CD4-positive, alpha-beta T cell (primary cell): ENCODE measurements at places on chromosomes 1 and 21.

GRCh38 chr1:172135076-172135672 lies 285.3 kb upstream of the C1orf105 start:
- H3K4me3 ChIP-seq = no peak overlapping the region
- peak; percentile 65 for DNase-seq
- no peak overlapping the region for H3K27ac ChIP-seq
- no peaks in the 10 kb centered on the region for H3K36me3 ChIP-seq
- no peaks in the 10 kb centered on the region for H3K4me1 ChIP-seq

- H3K27me3 ChIP-seq = no peaks in the 10 kb centered on the region
- no peaks in the 10 kb centered on the region for H3K4me1 ChIP-seq
- DNase-seq = no peak
- no peak overlapping the region for H3K4me3 ChIP-seq
- H3K36me3 ChIP-seq = peaks cover 3% of the 10 kb centered on the region
Measured at GRCh38 chr1:61670016-61670415, 54.9 kb downstream of the TM2D1 start.

DNA sequence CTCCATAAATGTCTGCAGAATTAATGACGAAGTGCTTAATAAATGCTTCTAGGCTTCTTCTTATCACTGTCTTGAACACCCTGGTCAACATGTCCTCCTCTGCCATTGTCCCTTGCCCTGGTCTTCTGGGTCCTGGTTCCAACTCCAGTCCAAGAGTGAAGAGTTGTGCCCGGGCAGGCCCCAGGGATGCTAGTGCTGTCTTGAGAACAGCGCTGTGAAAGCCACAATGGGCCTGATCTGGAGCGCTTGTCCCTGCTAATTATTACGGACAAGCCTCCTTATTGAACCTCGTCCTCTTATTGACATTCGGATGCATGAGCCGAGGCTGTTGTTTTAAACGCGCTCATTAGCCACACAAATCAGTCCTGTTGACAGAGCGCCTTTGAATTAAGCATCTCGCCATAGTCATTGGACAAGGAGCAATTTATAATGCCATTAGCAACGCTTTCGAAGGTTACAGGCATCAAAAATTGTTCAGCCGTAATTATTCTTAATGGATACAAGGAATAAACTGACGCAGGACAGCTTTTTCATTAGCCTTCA lies 211.6 kb upstream of the POU3F1 start:
- no peaks in the 10 kb centered on the region for H3K36me3 ChIP-seq
- peaks cover 5% of the 10 kb centered on the region for H3K27me3 ChIP-seq
- no peaks in the 10 kb centered on the region for H3K4me1 ChIP-seq
- no peak overlapping the region for H3K27ac ChIP-seq
- no peak overlapping the region for H3K4me3 ChIP-seq
- no peak for DNase-seq

- DNase-seq = no peak
- no peaks in the 10 kb centered on the region for H3K27me3 ChIP-seq
- H3K27ac ChIP-seq = no peak overlapping the region
Measured at GRCh38 chr1:11990303-11991032, 10.2 kb downstream of the MFN2 start.

GRCh38 chr1:79355090-79355489 lies 348.6 kb upstream of the ADGRL4 start:
- no peaks in the 10 kb centered on the region for H3K27me3 ChIP-seq
- H3K36me3 ChIP-seq = no peaks in the 10 kb centered on the region
- no peaks in the 10 kb centered on the region for H3K4me1 ChIP-seq
- DNase-seq = no peak

- H3K4me1 ChIP-seq = peaks cover 4% of the 10 kb centered on the region
- H3K4me3 ChIP-seq = no peak overlapping the region
- H3K36me3 ChIP-seq = no peaks in the 10 kb centered on the region
- no peak for DNase-seq
- no peaks in the 10 kb centered on the region for H3K27me3 ChIP-seq
Measured at GRCh38 chr1:165481820-165482532, 37.0 kb upstream of the RXRG start.

DNA sequence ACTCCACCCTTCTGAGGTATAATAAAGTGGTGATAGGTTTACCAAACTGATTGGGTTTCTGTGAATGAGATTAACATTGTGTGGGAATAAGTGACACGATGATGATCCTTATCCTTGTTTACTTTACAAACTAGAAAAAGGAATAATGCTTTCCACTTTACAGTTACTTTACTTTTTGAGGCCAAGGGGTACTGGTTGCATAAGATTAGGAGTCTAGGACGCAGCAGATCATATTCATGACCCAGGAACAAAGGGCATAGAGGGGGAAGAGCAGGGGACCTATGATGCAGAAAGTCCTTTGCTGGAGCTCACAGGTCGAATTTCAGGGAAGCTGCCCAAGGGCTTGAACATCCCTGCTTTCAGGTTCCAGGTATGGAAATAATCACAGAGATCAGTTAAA lies 20.4 kb downstream of the FGGY start:
- H3K4me3 ChIP-seq = no peak overlapping the region
- H3K4me1 ChIP-seq = no peaks in the 10 kb centered on the region
- no peak for DNase-seq
- H3K36me3 ChIP-seq = no peaks in the 10 kb centered on the region
- no peaks in the 10 kb centered on the region for H3K27me3 ChIP-seq
- H3K27ac ChIP-seq = no peak overlapping the region

- no peak for DNase-seq
- no peaks in the 10 kb centered on the region for H3K27me3 ChIP-seq
- no peak overlapping the region for H3K27ac ChIP-seq
- H3K36me3 ChIP-seq = no peaks in the 10 kb centered on the region
- H3K4me3 ChIP-seq = no peak overlapping the region
Measured at GRCh38 chr1:118101515-118101844, 83.5 kb downstream of the SPAG17 start.

DNA sequence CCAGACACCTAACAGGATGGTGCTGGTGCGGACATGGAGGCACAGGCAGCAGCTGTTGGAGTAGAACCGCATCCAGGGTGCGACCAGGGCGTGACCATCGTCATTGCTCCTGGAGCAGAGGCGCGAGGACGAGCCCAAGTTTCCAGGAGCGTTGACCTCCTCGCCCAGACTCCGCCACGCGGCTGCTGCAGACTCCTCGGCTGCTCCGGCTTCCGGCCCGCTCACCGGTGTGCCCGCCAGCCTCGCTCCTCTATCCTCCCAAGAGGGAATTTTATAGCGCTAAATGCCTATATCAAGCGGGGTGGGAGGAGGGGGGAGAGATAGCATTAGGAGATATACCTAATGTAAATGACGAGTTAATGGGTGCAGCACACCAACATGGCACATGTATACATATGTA lies 5.3 kb upstream of the S100A12 start:
- no peaks in the 10 kb centered on the region for H3K4me1 ChIP-seq
- no peak overlapping the region for H3K27ac ChIP-seq
- H3K36me3 ChIP-seq = no peaks in the 10 kb centered on the region
- no peak overlapping the region for H3K4me3 ChIP-seq

DNA sequence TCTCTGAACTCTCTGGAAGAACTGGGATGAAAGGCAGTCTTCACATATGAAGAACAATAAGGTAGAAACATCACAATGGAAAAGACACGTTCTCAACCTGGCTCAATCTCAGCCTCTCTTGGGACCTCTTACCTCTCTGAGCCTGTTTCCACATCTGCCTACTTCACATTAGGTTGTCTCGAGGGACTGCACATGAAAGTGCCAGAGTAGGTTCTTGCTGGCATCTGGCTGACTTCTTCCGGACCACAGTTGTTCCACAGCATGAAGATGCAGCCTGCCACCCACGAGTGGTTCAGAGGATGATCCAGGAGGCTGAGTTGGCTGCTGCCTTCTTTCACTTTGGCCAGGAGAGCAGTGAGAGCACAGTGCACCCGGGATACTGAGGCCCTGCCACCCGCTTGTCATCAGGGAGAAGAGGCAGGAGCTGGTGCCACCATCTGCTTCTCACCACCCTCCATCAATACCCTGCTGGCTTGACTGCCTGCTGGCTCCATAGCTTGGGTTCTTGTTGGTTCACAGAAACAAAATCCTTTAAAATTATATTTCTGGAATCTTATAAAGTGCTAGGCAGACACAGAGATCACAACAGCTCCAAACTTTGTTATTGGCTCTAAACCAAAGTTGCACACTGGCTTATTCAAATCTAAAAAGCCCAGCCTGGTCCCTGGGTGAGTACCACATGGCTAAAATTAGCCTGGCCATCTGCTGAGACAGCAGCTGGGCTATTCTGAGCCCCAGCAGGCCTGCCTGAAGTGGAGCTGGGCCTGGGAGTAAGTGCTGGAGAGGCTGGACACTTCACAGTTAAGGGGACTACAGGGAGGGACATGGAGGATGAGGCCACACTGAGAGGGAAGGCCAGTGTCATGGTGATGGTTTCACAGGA lies 46.9 kb upstream of the LIN9 start:
- DNase-seq = no peak
- H3K4me3 ChIP-seq = no peak overlapping the region
- H3K27me3 ChIP-seq = no peaks in the 10 kb centered on the region
- H3K4me1 ChIP-seq = no peaks in the 10 kb centered on the region
- H3K27ac ChIP-seq = no peak overlapping the region

DNA sequence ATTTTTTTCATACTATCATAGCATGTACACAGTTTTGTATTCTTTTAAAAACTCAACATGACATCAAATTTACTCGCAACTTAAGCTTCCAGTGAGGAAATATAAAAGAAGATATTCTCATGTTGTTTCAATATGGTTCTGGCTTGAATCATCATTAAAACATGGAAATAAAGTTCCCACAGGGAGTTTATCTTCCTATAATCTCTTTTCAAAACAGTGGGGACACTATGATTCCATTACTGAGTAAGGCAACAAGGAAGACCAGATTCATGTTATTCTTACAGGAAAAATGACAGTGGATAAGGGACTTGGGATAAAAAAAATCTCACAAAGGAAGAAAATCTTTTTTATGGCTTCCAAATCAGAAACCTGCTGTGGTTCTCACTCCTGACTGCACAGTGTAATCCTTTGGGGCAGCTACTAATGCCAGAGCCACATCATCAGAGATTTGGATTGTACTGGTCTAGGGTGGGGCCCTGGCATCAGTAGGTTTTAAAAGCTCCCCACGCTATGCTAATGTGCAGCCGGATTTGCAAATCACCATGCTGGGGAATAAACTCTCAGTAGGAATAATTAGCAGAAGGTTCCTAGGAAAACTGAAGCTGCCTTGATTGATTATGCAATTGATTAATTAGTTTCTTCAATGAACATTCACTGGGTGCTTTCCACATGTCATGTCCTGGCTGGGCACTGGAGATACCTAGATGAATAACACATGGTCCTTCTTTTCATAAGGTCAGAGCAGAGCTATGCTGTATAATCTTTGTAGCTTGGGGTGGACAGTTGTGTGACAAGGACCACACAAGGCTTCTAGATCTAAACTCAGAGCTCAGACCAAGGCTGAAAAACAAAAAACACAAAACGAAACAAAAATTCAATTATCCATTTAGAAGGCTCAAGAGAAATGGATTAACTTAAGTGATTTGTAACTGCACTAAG lies 71.1 kb upstream of the C8B start:
- H3K4me1 ChIP-seq = no peaks in the 10 kb centered on the region
- H3K27me3 ChIP-seq = no peaks in the 10 kb centered on the region
- DNase-seq = no peak
- H3K4me3 ChIP-seq = no peak overlapping the region
- no peaks in the 10 kb centered on the region for H3K36me3 ChIP-seq
- H3K27ac ChIP-seq = no peak overlapping the region

DNA sequence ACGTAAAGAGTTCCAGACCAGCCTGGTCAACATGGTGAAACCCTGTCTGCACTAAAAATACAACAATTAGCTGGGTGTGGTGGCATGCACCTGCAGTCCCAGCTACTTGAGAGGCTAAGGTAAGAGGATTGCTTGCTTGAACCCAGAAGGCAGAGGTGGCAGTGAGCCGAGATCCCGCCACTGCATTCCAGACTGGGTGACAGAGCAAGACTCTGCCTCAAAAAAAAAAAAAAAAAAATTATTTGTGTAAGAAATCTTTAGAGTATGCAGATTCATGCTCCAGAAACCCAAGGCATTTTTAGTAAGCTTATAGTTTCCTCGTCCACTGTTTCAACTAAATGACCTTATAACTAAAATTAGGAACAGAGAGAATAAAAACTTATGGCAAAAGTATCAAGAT lies 51.3 kb downstream of the ABL2 start:
- no peak overlapping the region for H3K27ac ChIP-seq
- no peak overlapping the region for H3K4me3 ChIP-seq
- no peak for DNase-seq
- H3K36me3 ChIP-seq = no peaks in the 10 kb centered on the region
- no peaks in the 10 kb centered on the region for H3K27me3 ChIP-seq

GRCh38 chr21:34020005-34020847 lies 53.2 kb upstream of the MRPS6 start:
- DNase-seq = peak; percentile 30
- peaks cover 18% of the 10 kb centered on the region for H3K4me1 ChIP-seq
- no peak overlapping the region for H3K27ac ChIP-seq
- H3K36me3 ChIP-seq = no peaks in the 10 kb centered on the region
- H3K27me3 ChIP-seq = no peaks in the 10 kb centered on the region
- H3K4me3 ChIP-seq = no peak overlapping the region

- no peak overlapping the region for H3K27ac ChIP-seq
- DNase-seq = no peak
- no peaks in the 10 kb centered on the region for H3K4me1 ChIP-seq
- H3K4me3 ChIP-seq = no peak overlapping the region
Measured at GRCh38 chr1:208111646-208112190, 132.5 kb downstream of the PLXNA2 start.

DNA sequence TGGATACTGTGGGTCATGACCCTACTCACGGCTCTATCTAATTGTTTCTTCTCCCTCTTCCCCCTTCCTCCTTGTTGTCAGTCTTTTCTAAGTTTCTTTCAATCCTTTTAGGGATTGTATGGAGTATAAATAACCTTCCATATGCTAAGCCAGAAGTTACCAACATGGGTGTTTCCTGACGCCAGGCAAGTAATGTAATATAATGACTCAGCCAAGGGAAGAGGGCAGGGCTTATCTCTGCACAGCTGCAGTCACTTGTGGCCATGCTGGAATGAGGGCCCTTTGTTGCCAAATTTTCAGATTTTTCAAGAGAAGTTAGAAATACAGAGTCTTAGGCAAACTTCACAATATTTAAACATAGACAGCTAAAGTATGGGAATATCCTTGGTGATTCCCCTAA lies 194.6 kb downstream of the ST6GALNAC3 start:
- no peak overlapping the region for H3K4me3 ChIP-seq
- H3K27me3 ChIP-seq = no peaks in the 10 kb centered on the region
- peaks cover 40% of the 10 kb centered on the region for H3K4me1 ChIP-seq
- no peaks in the 10 kb centered on the region for H3K36me3 ChIP-seq
- no peak overlapping the region for H3K27ac ChIP-seq
- no peak for DNase-seq

DNA sequence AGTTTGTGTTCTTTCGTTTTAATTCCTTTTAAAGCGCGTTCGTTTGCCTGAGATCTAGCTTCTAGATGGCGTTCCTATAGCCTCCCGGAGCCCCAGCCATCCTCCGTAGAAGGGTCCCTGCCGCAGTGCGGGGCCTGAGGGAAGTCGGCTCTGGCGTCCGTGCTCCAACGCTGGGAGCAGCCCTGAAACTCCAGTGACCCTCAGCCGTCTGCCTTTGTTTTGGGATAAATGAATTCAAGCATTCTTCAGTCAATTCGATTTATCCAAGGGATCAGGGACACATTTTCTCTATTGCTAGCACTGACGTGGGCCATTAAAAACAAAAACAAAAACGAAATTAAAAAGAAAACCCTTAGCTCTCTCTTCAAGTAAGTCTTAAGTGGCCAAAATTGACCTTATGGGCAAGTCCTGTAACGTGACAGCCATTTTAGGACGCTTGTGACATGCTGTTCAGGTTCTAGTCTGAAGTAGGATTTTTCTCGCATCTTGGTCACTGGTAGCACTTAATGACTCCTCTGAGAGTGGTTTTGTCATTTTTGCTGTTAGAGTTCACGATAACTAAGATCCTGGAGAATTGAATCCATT lies 742 bp upstream of the HSPA13 start:
- H3K27me3 ChIP-seq = no peaks in the 10 kb centered on the region
- no peaks in the 10 kb centered on the region for H3K36me3 ChIP-seq
- H3K4me1 ChIP-seq = peaks cover 17% of the 10 kb centered on the region
